ENCODE measurements at places on chromosomes 16 and 17. TPM values are rescaled to one million over a fixed set of nuclear protein-coding genes. Genes with fewer than 3 reads are reported as not detected.

Gene ZP2
- total RNA-seq = not detected

Gene ODAD4
- total RNA-seq = 0.39 TPM

Gene KLHL10
- not detected for total RNA-seq

Gene GPT2
- total RNA-seq = 22.3 TPM

Gene SLC52A1
- 0.23 TPM for total RNA-seq

Gene ECI1
- 36.5 TPM for total RNA-seq

Gene ADCY7
- total RNA-seq = 81.9 TPM

Gene NPIPA7
- total RNA-seq = 3.9 TPM

Gene ATP2C2
- total RNA-seq = not detected

All from activated T-helper 1 cell treated with anti-CD3 and anti-CD28 coated beads, Interleukin-12 subunit alpha, Interleukin-12 subunit beta, Interleukin-2, Interleukin-4 antibody, amounts not matched to agents 30 ng/mL and 10 ng/mL and 1 ng/mL, durations not matched to agents 14 hours and 24 hours and 36 hours (primary cell).